ENCODE measurements at places on chromosomes 13 and 19.
A peak's percentile ranks its signal among the peaks of the same experiment; 100 is the strongest.

DNA sequence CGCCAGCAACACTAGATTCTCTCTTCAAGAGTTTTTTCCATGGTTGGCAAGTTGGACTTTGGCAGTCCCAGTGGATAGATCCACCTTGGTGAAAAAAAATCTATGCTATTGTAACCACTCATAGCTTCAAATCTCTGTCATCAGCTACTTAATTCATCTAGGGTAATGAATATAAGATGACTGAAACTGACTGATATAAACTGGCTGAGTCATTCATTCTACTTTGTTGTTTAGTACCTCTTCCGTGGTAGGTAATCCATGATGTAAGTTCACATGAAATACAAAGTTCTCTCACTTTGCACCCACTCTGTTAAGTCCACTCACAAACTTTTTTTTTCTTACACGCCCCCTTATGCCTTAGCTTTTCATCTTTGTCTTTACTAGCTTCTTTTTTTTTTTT, 1381.5 kb downstream of the SLITRK5 start:
- DNase-seq, result no peak

GRCh38 chr13:59680429-59681024, 483.2 kb downstream of the DIAPH3 start:
- no peak for DNase-seq

DNA sequence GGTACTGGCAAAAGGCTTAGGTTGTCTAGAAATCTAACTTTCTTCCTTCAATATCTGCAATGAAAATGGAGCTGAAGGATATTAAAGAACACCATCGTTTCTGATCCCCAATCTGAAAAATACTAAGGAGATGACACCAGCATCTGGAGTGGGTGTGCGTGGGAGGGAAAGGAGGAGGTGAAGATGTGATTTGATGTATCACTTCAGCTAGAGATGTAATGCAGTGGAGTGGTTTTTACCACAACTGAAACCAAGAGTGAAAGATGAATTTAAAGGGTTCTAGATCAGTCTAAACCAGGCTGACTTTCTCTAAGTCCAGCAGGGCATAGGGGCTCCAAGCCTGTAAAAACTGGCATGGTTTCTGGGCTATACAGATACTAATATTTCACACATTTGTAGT, 148.4 kb downstream of the AKAP11 start:
- DNase-seq, result no peak

DNA sequence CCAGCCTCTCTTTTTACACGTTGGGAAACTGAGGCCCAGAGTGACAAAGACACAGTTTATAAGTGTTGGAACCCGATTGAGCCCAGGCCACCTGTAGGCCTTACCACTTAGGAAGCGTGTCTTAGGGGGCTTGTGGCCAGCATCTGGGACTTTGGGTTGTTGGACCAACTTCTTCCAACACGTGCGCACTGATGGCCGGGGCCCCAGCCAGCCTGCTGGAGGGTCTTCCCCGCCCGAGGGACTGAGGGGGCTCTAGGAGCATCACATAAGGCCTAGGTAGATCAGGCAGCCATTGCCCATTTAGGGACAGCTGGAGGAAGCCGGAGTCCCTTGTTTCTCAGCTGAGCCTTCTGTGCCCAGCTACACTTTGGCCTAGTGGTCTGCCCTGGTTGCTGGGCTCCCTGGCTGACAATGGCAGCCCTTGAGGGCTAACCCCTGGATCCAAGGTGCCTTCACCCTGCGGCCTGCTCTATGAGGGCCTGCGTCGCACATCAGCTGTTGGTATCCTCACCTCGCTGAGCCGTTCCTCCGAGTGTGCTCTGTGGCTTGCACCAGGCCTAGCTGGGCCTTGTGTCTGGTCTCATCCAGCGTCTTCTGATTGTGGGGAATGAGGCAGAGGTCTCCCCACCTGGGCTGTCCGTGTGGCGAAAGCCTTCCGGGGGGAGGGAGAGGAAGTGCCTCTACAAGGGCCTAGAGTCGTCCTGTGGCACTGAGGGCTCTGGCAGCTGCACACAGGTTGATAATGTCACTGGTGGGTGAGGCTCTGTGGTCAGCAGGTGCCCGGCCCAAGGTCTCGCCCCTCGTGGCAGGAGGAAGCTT, 1.2 kb downstream of the RAB11B start:
- DNase-seq, result no peak

DNA sequence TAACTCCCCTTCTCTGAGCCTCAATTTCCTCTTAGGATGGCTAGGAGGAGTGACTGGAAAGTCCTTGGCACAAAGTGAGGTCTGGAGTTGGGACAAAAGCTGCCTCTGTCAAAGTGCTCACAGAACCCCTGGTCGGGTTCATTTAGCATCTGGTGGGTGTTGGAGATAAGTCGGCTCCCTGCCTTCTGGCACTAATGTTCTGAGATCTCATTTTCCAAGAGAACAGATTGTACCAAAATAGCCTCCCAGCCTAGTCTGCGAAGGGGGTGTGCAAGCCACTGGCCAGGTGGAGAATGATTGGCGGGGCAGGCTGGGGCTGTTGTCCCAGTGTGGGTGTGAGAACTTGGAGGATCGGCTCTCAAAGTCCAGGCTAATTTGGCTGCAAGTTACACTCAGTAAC, 20.7 kb upstream of the NWD1 start:
- no peak for DNase-seq

DNA sequence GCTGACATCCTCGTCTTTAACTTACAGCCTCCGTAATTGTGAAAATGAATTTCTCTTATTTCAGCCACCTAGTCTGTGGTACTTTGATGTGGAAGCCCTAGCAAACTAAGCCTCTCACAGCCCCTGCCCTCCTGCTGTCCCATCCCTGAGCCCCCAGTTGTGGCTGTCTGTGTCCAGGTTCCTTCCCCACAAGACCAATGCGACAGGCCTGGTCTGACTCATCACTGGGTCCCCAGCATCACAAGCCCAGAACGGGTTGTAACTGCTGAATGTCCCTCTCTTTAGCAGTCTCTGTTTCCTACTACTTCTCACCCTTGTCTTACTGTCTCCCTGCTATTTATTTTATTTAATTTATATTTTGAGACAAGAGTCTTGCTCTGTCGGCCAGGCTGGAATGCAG, 5.7 kb downstream of the POU2F2 start:
- DNase-seq, result no peak

DNA sequence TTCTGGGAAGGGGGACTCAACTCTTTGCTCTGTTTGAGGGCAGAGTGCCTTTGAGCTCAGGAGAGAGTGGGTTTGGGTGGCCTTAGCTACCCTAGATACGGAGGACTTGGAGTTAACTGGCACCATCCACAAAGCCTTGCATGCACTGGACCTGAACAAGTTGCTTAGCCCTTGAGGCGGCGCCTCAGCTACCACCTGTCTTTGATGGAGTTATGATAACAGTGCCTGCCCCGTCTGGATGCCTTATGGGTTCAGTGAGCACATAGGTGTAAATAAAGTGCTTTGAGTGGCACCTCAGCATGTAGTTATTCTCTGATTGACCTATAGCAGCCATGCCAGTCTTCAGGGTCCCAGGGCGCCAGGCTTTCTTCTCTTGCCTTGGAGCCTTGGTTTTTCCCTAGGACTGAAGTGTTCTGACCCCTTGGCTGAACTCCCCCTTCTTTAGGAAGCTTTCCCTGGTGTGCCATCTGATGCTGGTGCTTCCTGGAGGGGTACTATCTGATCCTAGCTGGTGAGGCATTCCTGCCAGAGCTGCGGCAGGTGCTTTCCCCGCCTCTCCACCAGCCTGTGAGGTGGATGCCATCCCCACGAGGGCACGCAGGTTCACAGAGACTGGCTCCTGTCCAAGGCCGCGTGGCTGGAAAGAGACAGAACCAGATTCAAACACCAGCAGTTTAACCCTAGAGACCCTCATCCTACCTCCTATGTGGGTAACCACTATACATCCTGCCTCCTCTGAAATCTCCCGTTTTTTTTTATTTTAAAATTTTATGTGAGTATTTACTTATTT, 5.8 kb downstream of the BCKDHA start:
- no peak for DNase-seq

DNA sequence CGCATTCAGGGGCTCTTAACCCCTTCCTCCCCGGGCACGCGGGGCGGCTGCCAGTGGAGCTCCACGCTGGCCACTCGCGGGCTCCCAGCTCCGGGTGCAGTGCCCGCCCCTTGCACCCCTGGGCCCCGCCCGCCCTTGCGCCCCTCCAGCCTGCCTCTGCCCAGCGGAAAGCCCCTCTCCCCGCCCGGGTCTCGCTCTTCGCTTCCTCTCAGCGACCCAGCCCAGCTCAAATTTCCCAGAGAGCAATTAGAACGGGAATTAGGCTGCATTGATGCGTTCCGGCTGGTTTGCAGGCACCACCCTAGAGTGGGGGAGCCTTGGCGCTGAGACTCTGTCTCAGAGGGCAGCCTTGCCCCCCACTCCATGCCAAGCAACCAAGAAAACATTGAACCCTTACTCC, 1.8 kb upstream of the GSX1 start:
- no peak for DNase-seq

GRCh38 chr19:48394331-48395169, 1.1 kb downstream of the GRIN2D start:
- no peak for DNase-seq

GRCh38 chr13:101757446-101758039, 305.1 kb downstream of the ITGBL1 start:
- no peak for DNase-seq

DNA sequence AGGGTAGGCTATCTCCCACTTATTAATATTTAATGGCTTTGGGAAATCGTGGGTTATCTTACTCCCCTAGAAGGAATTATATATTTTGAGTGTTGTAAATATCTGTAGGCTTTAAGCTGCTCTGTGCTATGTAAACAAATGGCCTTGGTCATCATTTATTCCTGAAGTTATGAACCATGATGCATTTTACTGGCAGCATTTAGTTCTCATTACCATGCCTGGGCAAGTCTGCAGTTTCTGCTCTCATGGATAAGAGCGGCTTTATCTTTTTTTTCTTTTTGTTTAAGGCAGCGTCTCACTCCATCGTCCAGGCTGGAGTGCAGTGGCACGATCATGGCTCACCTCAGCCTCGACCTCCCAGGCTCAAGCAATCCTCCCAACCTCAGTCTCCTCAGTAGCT, 156.1 kb downstream of the IRS2 start:
- no peak for DNase-seq

- DNase-seq, result no peak
These were observed 1478.3 kb downstream of the UQCRFS1 start for GRCh38 chr19:27734496-27735220.

GRCh38 chr19:7986321-7987113, 18.9 kb downstream of the ELAVL1 start:
- no peak for DNase-seq

DNA sequence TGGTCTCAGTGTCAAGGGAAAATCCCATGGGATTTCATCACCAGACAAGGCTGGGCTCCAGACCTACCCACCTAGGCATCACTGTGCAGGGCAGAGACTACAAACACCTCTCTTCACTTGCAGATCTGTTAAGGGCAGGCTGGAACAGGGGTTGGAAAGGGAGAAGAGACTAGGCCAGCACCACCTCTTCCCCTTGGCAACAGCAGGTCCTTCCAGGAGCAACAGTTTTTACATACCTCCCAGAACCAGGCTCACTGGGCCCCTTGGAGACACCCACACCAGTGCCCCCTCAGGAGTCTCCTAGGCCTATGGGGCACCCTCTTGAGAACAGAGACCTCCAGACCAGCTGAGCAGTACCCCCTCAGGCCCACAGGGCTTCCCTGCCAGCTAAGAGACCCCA, 2.5 kb upstream of the UBE2M start:
- no peak for DNase-seq

DNA sequence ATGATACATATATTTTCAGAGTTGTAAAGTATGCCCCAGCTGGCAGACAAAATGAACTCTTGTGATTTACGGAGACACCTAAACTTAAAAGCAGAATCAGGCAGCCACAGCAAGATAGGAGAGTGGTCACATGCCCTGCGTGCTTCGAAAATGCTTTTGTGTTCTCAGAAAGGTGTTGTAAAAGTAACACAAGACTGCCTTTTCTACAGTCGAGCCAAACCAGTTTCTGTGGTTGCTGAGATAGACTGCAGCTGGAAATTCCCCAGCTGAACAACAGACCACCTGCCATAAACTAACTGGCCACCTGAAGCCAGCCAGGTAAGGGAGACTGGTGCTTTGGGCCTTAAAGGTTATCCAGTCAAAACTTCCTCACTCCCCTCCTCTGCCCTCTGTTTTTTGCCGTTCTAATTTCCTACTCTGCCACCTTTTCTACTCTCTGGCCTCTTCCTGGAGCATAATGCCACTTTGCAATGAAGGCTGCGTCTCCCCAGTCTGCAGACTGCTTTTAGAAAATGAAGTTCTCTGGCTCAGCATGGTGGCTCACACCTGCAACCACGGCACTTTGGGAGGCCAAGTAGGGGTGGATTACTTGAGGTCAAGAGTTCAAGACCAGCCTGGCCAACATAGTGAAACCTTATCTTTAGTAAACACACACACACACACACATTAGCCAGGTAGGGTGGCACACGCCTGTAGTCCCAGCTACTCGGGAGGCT, 381.2 kb upstream of the SLITRK1 start:
- no peak for DNase-seq

DNA sequence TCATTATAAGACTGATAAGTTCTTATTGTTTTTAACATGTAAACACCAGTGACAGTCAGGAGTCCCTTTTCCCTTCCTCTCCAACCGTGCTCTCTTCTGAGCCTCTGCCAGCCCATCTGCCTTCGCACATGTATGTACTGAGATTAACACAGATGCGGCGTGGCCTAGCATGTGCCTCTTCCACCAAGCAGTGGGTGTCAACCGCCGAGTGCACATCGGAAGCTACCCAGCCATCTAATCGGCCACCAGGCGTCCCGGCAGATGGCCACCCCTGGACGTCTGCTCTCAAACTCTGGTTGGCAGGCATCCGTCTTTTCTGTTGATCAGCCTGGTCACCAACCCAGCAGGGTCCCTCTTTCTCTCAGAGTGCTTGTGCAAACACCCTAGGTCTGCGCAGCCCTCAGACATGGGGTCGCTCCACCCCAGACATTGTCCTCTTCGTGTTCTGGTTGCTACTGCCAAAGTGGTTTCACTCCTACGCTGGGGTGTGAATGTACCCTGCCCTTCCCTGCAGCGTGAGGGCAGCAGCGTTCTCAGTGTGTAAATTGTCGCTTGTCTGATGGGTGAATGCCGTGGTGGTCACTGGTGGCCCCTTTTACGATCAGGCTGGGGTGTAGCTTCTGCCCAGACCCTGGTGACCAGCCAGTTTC, 57.7 kb upstream of the LDLR start:
- no peak for DNase-seq

- no peak for DNase-seq
These were observed 947.9 kb downstream of the PCDH17 start for GRCh38 chr13:58579468-58579867.

DNA sequence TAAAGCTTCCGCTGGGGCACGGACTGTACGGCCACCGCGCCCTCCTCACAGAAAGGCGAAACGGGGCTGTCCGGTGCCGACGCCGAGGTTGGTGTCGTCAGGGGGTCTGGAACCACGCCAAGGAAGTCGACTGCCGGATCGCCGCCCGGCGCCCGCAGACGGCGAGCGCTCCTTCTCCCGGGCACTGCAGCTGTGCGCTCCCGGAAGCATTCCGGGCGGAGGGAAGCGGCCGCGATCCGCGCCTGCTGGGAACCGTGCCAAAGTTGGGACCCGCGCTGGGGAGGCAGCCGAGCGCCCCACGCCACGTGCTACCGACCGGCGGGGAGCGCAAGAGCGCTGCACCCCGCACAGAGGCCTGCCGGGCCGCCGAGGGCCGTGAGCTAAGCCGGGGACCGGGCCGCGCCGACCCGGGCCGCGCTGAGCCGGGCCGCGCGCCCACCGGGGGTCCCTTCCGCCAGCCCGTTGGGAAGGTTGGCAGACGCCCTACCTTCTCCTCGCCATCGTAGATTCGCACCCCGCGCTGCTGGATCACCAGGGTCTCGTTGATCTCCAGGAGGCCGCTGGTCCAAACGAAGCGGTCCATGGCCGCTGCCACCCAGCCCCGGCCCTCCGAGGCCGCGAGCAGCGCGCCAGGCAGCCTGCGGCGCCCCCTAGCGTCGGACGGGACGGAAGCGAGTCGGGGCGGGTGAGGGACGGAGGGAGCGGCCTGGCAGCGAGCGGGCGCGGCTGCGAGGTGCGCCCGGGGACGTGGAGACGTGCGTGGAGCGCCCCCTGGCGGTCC, at the start of gene VPS36:
Gene VPS36 (minus strand): TSS at position 623 of the 781 bp plus-strand sequence. CDS start 40 bp downstream, at position 583.
- DNase-seq, result peak; percentile 97
